ENCODE measurements at places on chromosomes 12 and 14.

- DNase-seq, result no peak
These were observed 124.7 kb downstream of the PAPOLA start for GRCh38 chr14:96626916-96627315.

GRCh38 chr14:55545779-55546178 lies 34.2 kb upstream of the KTN1 start:
- DNase-seq, result no peak

DNA sequence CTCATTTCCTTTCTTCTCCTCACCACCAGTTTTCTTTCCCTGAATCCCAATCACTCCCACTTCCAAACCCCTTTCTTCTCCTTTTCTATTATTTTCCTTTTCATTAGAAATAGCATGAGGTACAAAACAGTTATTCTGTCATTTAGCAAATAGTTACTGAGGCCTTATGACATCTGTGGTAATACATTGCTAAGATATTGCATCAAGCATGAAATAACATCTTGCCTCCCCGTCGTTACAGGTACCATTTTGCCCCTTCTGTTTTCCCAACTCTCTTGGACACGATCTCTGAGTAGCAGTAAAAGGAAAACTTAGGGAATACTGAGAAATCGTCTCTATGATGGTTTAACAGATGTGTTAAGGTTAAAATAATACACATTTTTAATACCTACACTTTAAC lies 175.8 kb upstream of the SOX5 start:
- DNase-seq, result no peak

DNA sequence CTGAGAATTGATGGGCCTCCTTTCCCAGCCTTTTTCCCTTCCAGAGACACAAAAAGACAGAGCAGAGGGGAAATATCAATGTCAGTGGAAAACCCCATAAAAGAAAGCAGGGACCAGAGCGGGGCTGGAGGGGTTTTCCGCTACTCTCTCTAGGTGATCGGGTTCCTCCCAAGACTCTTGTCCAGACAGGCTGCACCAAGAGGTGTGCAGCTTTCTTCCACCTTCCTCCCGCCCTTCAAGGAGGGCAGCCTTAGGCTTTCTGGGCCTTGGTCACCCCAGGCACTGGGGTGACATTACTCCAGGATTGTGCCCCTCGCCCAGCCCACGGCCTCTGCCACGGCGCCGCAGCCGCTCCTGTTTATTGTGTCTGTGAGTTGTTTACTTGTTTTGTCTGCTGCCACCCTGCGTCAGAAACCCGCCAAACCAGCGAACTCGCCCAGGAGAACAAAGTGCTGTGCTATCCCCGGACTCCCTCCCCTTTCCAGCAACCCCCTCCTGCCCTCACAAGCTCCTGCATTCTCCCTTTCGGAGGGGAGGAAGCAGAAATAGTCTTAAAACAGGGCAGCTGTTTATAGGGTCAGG lies 6.7 kb upstream of the HOXC6 start:
- DNase-seq, result no peak

GRCh38 chr14:89773644-89774316 lies 180.8 kb downstream of the EFCAB11 start:
- no peak for DNase-seq

GRCh38 chr12:132804426-132804861 lies 24.2 kb downstream of the GOLGA3 start:
- no peak for DNase-seq

DNA sequence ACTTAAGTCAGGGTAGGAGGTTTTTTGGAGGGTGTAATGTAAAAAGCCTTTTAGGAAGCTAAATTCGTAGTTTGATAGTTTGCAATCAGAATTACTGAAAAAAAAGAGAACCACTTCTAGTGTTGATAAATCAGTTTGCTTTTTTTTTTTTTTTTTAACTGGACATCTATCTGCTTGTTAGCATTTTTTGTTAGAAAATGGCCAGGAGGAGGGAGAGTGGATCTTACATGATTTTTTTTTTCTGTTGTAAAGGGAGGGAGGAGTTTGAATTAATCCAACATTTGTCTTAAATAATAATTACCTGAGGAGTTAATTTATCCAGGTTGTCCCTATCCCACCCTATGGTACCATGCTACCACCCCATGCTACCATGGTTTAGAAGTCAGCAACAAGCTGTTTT lies 1.2 kb downstream of the FBXO34 start:
- DNase-seq, result no peak

GRCh38 chr12:104155711-104156555 lies 17.9 kb upstream of the NFYB start:
- no peak for DNase-seq

DNA sequence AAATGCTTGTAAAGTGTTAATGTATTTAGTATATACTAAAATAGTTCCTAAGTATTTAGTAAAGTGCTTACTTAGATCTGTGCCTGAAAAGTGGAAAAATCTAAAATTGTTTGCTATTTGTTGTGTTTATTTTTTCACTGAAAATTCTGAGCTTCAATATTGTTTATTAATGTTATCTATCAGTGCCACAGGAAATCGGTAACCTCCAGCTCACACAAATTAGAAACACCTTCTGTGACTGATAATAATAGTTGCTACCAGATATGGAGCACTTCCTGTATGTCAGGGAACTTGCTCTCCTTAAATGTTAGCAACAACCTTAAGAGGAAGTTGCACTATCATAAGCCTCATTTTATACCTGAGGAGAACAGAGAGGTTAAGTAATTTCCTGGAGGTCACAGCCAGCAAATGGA lies 723 bp upstream of the LRP10 start:
- no peak for DNase-seq

- no peak for DNase-seq
These were observed 9.3 kb downstream of the STK38L start for GRCh38 chr12:27253347-27253746.

DNA sequence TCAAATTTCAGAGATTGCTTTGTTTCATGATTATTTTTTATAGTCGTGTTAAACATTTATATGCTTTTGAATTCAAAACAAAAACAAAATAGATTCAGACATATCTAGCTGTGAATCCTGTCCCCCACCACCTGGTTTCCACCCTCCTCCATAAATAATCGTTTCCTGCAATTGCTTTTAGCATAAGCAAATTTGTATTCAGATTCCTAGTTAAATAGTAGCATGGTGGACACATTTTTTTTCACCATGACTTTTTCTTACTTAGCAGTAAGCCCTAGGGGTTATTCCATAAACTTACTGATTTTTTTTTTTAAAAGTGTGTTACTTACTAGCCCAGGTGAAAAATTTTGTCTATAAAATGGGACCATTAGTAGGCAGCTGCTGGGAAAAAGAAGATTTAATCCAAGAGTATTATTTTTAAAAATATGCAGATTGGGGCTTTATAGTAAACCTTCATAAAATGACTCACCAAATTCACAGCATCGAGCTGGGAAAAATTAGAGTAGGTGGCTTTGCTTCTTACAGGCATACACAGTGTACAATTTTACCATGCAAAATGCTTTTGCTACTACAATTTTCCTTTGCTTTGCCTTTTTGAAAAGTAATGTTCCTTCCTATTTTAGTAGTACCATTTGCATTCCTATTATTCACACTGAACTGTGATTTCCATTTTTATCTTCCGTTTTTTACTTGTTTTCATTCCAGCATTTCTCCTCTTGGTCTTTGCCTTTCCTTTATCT lies 117.8 kb downstream of the BTG1 start:
- DNase-seq, result no peak

DNA sequence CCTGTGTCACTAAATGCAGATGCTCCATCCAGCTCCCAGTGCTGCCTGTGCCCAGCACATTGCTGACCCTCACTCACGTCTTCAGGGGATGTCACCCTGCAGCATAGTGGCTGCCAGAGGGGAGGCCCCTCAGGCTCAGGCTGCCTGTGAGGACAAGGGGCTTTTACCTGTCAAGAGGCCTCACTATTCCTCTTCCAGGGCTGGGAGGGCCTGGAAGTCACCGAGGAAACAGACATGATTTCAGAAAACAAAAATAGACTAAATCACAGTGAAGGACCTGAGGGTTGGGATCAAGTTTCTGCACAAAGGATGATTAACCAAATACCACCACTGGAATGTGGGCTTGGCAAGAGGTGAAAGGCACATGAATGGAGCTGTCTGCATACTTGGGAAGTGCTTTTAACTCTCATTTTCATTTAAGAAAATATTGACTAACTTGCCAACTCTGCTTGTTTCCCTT lies 1202.3 kb downstream of the BCL11B start:
- no peak for DNase-seq

- DNase-seq, result no peak
These were observed 1234.2 kb downstream of the BCL11B start for GRCh38 chr14:98037831-98038230.

DNA sequence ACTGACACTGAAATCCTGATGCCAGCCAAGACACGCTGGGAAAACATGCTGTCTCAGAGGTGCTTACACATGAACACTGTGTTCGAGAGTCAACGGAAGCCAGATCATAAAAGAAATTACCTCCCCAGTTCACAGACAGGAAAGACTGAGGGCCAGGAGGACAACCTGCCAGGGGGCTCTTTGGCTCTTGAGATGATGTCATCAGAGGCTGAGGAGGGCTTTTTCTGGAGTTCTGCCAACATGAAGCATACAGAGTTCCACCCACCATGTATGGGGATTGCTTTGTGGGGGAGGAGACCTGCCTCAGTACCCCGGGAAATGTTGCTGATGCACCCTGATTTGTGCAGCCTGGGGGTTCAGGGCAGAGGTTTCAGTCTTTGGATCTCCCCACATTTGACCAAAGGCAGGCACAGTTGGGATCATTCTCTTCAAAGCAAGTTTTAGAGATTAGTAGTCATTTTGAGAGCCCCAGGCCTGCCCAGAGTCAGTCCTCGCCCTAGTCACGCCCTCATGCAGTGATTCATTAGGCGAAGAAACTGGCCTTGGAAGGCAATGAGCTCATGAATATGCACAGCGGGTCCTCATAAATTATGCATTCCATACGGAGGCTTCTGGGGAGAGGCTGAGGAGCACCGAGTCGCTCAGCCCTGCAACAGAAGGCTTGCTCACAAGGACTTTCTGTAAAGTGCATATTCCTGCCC lies 34.9 kb upstream of the EML1 start:
- no peak for DNase-seq

DNA sequence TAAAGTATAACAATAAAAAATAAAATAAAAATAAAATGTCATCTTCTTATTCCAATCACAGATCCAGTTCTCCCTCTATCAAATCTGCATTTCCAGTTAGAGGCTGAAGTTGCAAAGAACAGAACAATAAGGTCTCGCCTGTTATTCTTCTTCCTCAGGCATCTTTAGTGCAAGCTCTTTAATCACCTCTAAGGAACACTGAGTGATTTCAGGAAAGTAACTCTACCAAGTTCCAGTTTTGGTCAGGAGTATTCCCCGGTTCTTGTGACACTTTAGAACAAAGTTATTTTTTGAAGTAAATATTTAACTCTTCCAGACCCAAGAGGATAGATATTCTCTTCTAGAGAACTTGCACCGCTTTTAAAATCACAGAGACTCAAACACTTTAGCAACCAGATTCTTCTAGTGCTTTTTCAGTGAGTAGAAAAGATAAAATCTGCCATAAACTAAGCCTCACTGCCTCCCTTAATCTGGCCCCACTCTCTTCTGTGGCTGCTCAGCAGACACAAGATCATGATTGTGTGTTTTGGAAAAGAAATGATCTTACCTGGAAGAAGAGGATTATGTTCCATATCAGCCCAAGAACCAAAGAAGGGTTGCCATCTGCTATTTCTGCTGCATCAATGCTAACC lies 57.9 kb upstream of the DICER1 start:
- DNase-seq, result no peak

GRCh38 chr14:96514694-96515093 lies 12.5 kb downstream of the PAPOLA start:
- no peak for DNase-seq

DNA sequence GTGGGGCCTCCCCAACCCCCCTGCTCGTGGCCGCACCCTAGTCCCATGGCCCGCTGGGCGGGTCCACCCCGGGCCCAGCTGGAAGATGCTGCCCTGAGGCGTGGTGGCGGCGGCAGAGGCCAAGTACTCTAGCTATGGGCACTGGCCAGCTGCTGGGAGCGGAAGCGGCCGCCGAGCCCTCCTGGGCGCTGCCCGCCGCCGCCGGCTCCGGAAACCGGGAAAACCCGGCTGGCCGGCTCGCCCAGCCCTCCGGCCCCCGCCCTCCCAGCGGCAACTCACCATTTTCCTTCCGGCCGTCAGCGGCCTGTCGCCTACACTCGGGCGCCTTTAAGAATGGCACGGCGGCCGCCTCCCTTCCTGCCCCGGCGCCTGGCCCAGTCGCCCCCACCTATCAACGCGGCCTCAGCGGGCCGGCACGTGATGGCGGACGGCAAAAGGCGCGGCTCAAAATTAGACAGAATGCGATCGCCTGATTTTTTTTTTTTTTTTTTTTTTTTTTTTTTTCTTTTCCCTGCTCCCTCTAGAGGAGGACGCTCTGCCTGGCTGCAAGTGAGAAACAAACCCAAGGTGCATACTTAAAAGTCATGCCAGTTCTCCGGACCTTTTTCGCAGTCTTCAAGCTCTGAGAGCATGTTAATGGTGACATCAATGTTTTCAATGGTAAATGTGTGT lies at the start of gene GMFB:
GMFB (minus strand) TSS at position 335 of the 672 bp plus-strand sequence; CDS start at position 282, 53 bp downstream.
- no peak for DNase-seq

DNA sequence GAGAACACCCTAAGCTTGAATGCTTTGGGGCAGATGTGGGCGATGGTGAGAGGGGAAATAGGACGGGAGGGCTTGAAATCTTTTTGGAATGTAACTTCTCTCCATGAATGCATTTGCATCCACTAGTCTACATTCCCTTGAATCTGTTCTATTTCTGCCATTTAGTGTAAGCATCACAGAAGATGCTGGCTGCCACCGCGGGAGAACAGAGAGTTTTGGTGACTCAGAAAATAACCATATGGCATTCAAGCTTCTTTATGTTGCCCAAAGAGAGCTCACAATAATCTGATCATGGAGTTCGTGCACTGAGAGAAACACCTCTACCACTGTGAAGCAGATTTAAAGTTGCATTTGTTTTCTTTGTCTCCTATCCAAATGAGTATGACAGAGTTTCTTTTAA lies 52.6 kb upstream of the OTX2 start:
- DNase-seq, result no peak

DNA sequence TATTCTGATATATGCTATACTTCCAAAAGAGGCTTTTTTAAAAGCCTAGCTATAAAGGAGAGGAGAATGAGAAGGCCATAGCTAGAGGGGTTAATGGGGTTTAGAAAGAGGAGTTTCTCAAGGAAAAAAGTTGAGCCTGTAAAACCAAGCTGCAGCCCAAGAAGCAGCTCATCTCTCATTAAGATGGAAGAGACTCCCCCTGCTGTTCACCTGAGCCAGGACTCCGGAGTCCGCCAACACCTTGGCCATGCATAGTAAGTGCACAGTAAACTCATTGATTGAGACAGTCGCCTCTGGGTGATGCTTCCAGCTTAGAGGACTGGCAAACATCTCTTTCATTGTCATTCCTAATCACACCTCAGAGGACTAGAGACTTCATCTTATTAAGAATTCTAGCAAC lies 46.2 kb downstream of the ANO2 start:
- no peak for DNase-seq
